NCI-H2029 (cell line): ENCODE measurements at places on chromosomes 12 and 14.

GRCh38 chr14:75333606-75334548 is 55.2 kb downstream of the FOS start:
- no peak for DNase-seq

DNA sequence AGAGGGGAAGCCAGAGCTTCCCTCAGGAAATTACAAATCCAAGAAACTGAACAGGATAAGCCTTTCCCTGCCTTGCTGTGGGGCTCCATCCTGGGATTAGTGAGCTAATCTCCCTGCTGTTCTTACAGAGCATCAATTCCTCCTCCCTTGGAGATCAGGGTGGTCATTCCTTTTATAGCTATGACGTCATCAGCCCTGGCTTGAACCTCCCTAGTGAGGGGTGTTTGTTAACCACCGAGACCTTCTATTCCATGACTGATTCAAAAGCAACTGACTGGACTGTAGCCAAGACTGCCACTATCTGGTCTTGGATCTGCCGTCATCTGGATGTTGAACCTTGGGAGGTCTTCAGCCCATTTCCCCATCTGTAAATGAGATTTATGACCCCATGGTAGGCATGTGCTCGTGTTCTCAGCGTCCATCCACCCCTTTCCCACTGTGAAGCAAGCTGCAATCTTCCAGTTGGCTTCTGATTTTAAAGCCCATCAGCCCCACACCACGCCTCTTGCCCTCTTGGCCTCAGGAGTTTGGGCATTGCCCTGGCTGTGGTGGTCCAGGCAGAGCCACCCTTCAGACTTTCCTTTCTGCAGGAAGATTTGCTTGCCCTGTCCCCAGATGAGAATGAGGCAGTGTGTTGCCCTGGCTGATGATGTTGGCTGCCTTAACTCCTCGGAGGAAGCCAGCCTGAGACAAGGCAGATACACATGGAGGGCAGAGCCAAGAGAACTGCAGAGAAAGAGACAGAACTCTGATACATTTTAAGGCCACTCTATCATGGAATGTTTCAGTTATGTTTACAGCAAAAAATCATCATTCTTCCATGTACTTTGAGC is 59.6 kb upstream of the ACTN1 start:
- DNase-seq: no peak

- DNase-seq: no peak
These were observed 12.0 kb upstream of the PSEN1 start for GRCh38 chr14:73124180-73124894.

DNA sequence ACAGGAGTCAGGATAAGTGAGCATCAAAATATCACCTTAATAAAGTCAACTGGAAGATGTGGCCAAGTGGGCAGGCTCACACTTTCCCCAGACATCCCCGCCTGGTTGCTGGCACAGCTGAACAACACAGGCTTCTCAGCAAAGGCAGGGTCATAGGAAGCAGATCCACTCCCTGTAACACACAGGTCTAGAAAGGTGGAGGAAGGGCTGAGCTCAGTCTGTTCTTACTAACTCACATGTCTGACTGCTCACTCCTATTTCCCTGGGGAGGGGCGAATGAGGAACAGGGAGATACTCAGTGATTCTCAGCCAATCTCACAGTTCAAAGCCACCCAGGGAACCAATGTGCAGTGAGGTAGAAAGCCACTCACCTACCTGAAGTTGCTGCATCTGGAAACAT is 45.0 kb upstream of the AMN1 start:
- DNase-seq: no peak

DNA sequence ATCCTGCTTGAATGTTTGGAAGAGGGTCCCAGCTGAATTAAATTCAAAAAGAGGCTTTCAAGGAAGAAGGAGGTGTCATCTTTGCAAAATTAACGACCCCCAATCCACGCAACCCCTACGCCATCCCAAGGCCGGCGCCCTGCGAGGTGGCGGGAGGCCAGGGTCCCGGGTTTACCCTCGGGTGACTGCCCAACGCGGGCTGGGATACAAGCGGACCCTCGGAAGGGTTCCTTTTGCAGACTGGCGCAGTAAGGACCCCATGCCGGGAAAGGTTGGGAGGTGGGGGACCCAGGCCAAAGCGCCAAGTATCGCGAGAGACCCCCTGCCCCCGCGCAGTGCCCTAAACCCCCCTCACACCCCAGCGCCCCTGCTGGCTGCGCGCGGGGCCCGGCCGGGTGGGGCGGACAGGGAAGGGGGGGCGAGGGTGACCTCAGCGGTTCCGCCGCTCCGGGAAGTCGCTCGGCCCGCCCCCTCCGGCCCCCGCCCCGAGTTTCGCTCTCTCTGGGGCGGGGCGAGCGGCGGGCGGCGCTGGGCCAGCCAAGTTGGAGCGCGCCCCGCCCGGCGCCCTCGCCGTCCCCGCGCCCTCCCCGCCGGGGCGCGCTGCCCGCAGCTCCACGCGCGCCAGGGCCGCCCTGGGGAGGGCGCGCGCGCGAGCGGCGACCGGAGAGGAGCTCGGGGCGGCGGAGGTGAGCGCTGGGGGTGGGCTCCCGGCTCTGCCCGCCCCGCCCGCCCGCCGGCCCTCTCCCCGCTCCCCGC is 708 bp upstream of the ZBTB42 start:
- no peak for DNase-seq

- no peak for DNase-seq
These were observed 64.9 kb upstream of the LMNTD1 start for GRCh38 chr12:25617991-25618390.

DNA sequence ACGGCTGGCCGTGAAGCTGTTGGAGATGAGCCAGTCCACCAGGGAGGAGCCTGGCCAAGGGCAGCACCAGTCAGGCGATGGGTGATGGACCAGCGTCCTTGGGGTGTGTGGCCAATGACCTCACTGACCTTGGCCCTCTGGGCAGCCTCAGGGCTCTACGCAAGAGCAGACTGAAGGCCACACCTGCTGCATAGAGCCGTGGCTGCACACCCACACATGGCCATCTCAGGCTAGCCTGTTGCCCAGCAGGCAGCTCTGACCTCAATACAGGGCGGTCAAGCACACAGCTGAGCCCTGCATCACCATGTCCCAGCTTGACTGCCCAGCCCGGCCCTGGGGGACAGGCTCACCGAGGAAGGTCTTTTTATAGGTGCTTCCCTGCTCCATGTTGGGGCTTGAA is 19.2 kb downstream of the PLEK2 start:
- no peak for DNase-seq

DNA sequence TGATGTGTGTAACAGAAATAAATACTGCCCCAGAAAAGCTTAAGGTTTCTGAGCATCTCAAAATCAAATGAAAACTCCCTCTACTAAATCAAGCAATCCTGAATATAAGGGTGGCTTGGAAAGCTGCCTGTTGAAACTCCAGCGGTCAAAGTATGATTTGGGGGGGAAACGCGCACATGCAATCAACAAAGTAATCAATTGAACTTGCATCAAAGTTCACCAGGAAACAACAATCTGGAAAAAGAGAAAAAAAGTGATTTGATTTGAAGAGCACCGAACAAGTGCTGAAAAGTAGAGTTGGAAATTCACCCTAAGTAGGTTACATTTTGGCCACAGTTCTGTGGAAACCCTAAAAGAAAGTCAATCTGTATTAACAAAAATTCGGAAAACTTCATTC is 700 bp downstream of the CNIH1 start:
- no peak for DNase-seq

DNA sequence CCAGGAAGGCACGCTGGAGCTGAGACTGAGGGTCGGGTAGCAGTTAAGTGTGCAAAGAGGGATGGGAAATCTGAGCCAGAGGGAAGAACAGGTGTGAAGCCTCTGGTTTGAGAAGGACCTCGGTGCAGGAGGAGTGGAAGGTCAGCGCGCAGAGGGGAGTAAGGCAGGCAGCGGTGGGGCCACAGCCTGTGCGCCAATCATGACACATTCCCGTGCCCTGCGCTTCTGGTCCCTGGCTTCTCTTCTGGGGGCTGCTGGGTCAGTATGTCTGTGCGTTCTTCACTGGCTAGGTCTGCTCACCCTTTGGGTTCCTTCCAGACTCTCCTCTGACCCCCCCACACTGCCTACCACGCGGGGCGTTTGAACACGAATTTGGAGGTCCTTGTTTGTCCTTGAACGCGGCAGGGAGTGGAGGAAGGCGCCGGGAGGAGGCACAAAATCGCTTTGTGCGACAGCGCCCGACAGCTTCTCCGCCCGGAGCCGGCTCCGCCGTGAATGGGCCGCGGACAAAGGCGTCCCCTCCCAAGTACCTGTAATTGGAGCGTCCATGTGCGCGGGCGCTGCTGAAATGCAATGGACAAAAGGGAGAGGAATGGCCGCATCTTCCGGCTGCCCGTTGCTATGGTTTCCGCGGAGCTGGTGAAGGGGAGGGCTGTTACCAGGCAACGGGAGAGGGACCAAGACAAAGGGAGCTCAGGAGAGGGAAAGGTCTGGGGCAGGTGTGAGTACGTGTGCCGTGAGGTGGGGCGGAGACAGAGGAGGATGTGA is 207.2 kb upstream of the SRRM4 start:
- peak; percentile 99 for DNase-seq

DNA sequence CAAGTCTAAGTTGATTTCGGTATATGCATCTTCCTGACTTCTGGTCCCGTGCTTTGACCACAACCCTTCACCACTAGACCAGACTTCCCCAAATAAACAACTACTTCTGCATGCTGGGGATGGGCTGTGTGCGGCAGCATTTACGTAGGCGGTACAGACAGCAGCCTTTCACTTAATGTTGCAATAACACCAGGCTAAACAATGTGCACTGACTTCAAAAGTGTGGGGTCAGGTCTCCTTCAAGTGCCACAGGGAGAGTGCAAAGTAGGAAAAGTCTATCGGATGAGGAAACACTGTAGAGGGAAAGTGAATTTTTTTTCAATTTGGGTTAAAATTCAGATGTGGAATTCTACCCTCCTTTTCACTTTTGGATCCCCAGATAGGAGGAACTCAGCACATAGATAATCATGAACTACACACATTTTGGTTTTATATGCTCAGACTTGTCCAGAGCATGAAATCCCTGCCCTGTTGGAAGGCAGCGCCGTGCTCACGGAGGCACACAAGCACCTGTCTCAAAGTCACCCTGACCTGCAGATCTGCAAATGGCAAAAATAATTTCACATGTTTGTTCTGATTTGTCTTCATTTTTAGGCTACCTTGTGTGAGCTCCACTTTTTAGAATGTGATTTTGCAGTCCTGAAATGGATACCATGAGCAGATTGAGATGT is 3.6 kb upstream of the FOS start:
- no peak for DNase-seq
